ENCODE measurements at places on chromosomes 1 and 21.
A peak's percentile ranks its signal among the peaks of the same experiment; 100 is the strongest.

DNA sequence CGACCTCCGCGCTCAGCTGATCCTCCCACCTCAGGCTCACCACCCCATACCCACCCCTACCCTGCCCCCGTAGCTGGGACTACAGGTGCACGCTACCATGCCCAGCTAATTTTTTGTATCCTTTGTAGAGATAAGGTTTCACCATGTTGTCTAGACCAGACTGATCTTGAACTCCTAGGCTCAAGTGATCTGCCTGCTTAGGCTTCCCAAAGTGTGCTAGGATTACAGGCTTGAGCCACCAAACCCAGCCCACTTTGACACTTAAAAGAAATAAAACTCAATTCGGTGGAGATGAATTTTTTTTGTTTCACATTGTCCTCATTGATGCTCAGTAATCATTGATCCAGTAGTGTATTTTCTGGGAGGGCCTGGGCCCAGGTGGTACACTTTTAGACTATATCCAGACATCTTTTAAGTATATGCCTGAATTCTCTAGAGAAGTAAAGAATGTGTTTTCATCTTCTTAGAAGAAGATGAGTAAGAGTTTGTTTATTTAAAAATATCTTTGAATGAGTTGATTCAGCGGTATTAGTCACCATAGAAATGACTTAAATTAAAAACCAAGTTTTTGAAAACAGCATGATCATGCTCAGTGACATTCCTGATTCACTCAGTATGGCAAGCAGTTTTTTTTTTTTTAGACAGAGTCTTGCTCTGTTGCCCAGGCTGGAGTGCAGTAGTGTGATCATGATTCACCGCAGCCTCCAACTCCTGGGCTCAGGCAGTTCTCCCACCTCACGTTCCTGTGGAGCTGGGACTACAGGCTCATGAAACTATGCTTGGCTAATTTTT, 57.8 kb downstream of the EPB41 start:
- no peak for DNase-seq

DNA sequence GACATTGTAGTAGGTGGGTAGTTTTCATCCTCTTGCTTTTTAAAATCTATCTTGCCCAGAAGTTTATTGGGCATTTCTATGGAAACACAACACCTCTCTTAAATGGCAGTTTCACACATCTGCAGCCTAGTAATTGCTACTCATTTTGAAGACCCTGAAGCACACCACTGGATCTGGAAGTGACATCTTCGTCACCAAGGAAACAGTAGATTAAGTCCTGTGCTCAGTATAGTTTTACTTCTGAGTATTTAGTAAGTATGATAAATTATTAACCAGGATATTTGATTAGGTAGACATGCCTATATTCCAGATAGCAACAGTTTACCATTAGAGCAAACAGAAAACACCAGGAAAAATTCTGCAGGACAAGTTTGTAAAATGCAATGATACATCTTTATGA, 48.7 kb downstream of the UCK2 start:
- DNase-seq: no peak

- no peak for DNase-seq
Observed at GRCh38 chr1:211335522-211336157, 9.0 kb downstream of the TRAF5 start.

GRCh38 chr1:198272492-198272891, 115.7 kb downstream of the NEK7 start:
- DNase-seq: no peak

DNA sequence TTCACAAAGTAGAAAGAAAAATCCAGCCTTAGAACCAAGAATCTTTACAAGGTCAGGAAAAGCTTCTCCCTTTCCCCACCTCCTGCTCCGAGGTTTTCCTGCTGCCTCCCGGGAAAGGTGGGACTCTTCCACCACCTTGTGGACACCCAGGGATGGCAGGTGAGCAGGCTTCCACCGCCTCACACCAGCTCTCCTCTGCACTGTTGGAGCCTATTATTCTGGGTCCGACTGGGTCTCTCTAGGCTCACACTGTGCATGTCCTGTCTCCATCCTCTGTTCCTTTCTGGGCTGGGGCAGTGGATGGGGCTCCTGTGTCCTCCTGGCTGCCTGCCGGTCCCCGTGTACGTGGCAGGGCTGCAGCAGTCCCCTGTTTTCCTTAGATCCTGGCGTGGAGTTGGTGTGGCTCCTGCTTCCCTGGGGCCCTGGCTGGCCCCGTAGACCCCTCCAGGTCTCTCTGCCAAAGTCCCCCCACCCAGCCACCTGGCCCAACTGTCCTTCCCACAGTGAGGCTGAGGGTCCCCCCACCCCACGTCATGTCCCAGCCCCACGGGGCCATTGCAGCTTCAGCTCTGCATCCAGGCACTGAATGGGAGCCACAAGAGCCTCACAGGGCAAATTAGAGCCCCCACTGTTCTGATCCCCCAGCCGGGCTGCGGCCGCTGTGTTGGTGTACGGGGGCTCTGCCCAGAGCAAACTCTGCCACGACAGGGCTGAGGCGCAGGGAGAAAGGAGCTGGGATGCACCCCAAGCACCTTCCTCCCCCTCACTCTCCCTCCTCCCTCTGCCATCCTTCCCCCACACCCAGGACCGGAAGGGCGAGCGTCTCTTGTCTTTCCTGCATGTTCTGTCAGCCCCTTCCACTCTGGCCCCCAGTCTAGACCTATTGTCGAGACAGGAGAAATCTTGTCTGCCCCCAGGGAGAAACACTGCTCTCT, 3.3 kb upstream of the SLC45A1 start:
- peak; percentile 32 for DNase-seq

DNA sequence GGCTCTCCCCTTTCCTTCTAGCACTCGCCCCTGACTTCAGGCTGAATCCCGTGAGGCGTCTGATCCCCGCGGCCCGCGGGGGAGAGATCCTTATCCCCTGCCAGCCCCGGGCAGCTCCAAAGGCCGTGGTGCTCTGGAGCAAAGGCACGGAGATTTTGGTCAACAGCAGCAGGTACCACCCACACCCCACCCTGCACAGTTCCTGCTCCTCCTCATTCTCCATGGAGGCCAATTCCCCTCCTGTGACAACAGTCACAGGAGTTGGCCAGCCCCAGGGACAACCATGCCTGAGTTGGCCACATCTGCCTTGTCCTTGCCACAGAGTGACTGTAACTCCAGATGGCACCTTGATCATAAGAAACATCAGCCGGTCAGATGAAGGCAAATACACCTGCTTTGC, 20.0 kb downstream of the TMEM81 start:
- no peak for DNase-seq

- no peak for DNase-seq
Observed at GRCh38 chr1:89291276-89291675, 18.6 kb upstream of the GBP5 start.

DNA sequence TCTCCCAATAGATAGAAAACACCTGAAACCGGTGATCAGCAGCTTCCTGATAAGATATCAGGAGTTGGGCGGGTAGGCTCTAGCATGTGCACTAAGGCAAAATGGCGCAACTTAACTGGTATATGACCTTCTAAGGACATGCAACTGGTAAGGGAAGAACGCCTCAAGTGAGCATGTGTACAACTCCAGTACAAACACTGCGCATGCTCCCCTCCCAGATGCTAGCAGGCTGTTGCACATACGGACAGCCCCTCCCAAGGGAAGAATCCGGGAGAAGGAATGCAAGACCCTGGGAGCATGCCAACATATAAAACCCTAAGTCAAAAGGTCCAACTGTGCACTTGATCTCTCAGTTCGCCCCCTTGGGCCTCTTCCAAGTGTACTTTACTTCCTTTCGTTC, 110.8 kb downstream of the TSEN15 start:
- no peak for DNase-seq

GRCh38 chr1:205627956-205628355, 3.9 kb downstream of the ELK4 start:
- no peak for DNase-seq

- DNase-seq: no peak
Observed at GRCh38 chr1:155279268-155279667, 2.0 kb downstream of the HCN3 start.

- no peak for DNase-seq
Observed at GRCh38 chr1:2537784-2538115, 7.7 kb upstream of the HES5 start.
